ENCODE measurements at places on chromosomes 16 and 17.
A peak's percentile ranks its signal among the peaks of the same experiment; 100 is the strongest.

DNA sequence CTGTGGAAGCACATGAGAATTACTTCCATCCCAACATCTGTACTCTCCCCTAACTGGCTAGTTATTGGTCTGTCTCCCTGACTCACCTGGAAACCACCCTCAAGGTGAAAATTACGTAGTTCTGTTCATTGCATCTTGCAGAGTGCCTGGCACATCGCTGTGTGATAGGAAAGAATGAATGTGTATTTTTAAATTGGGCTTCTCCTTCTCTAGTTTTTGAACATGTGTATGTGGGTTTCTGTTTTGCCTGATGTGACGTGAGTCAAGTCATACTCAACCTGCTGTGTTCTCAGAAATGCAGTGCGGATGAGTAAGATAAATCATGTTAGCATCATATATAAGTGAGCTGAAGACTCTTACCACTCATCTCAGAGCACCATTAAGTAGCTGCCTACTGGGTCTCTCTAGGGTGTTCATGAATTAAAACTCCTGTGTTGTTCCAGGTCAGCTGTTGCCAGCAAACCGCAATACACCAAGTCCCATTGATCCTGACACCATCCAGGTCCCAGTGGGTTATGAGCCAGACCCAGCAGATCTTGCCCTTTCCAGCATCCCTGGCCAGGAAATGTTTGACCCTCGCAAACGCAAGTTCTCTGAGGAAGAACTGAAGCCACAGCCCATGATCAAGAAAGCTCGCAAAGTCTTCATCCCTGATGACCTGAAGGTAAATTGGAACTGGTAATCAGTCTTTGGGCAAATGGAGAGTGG is 50.2 kb downstream of the HLF start:
- H3K27me3 ChIP-seq = no peaks in the 10 kb centered on the region
- no peaks in the 10 kb centered on the region for H3K36me3 ChIP-seq
- H3K4me3 ChIP-seq = no peak overlapping the region
- H3K4me1 ChIP-seq = no peaks in the 10 kb centered on the region
- DNase-seq = no peak

- DNase-seq = peak; percentile 20
- H3K27me3 ChIP-seq = no peaks in the 10 kb centered on the region
- H3K36me3 ChIP-seq = no peaks in the 10 kb centered on the region
- no peaks in the 10 kb centered on the region for H3K4me1 ChIP-seq
- H3K4me3 ChIP-seq = no peak overlapping the region
- H3K27ac ChIP-seq = no peak overlapping the region
Observed at GRCh38 chr16:77169650-77170236, 21.2 kb upstream of the MON1B start.

DNA sequence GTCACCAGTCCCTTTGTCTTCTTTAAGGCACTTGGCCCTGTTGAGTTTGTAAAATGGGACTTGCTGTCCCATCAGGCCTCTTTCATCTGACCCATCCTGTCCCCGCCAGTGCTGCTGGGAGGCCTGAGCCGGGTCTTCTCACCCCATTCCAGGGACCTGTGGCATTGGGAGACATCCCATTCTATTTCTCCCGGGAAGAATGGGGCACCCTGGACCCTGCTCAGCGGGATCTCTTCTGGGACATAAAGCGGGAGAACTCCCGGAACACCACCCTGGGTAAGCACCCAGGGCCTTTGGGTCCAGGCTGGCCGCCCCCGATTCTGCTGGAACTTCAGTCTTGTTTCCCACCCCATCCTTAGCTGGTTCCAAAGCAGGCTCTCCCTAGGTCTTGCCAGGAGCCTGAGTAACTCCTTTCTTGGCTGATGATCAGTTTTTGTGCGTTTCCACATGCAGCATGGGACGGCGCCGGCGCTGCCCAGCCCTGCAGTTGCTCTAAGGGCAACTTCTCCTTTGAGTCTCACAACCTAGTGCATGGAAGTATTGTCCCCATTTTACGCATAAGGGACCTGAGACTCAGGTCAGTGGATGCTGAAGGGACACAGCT is 4.1 kb downstream of the ZNF213 start:
- H3K4me1 ChIP-seq = peaks cover 11% of the 10 kb centered on the region
- H3K4me3 ChIP-seq = no peak overlapping the region
- no peaks in the 10 kb centered on the region for H3K27me3 ChIP-seq
- no peak overlapping the region for H3K27ac ChIP-seq

DNA sequence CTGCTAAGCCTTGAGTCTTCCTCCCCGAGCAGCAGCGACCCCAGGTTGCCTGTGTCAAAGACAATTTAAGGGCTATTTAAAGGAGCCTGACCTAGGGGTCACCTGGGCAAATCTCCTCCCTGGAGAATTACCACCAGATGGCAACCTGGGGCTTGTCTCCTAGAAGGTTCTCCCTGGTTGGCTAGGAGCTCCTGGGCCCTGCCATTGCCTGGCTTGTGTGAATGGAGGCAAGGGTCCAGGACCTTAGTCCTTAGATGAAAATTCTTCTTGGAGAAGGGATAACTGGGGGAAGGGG is 51.3 kb upstream of the TAC4 start:
- H3K36me3 ChIP-seq = no peaks in the 10 kb centered on the region
- DNase-seq = no peak
- H3K27me3 ChIP-seq = no peaks in the 10 kb centered on the region
- no peaks in the 10 kb centered on the region for H3K4me1 ChIP-seq
- no peak overlapping the region for H3K27ac ChIP-seq

DNA sequence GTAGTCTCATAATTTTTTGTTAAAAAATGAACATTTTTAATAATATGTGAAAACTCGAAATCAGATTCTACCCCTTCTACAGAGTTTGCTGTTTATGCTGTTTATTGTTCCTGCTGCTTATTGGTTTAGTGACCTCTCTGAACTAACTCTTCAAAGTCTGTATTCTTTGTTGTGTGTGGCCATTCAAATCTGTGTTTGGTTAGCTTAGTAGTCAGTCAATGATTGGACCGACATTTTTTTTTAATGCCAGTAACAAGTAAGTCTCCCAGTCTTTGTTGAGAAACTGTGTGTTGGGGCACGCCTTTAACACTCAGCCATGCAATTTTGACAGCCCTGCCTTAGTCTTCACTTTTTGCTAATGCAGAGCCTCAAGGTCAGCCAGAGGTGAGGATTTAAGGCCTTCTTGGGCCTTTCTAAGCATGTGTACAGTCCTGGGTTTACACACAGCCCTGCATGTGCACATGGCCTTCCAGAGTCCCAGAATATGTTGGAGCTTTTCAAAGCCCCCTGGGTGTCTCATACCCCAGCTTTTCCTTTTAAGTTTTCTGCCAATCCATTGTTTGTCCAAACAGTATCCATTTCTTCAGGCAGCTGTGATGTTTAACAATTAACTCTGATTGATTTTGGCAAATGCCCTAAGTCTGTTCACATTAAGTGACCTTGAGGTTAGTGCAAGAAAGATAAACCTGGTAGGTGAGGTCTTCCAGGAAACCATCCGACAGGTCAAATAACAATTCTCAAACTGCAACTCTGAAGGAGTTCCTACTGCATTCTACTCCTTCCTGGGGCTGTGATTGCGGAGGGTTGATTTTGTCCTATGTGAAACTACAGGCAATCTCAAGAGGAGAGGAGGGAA is 389.3 kb downstream of the PMP22 start:
- H3K4me1 ChIP-seq = no peaks in the 10 kb centered on the region
- H3K36me3 ChIP-seq = no peaks in the 10 kb centered on the region
- no peak overlapping the region for H3K4me3 ChIP-seq
- H3K27me3 ChIP-seq = no peaks in the 10 kb centered on the region
- peak overlapping the region; percentile 71 for H3K27ac ChIP-seq

- H3K27ac ChIP-seq = no peak overlapping the region
- H3K4me1 ChIP-seq = no peaks in the 10 kb centered on the region
- H3K4me3 ChIP-seq = peak overlapping the region; percentile 11
- H3K36me3 ChIP-seq = no peaks in the 10 kb centered on the region
Observed at GRCh38 chr17:61403801-61404662, 4.4 kb downstream of the TBX2 start.

- H3K27me3 ChIP-seq = no peaks in the 10 kb centered on the region
- no peak overlapping the region for H3K27ac ChIP-seq
Observed at GRCh38 chr17:35917519-35918213, 12.9 kb downstream of the RDM1 start.

DNA sequence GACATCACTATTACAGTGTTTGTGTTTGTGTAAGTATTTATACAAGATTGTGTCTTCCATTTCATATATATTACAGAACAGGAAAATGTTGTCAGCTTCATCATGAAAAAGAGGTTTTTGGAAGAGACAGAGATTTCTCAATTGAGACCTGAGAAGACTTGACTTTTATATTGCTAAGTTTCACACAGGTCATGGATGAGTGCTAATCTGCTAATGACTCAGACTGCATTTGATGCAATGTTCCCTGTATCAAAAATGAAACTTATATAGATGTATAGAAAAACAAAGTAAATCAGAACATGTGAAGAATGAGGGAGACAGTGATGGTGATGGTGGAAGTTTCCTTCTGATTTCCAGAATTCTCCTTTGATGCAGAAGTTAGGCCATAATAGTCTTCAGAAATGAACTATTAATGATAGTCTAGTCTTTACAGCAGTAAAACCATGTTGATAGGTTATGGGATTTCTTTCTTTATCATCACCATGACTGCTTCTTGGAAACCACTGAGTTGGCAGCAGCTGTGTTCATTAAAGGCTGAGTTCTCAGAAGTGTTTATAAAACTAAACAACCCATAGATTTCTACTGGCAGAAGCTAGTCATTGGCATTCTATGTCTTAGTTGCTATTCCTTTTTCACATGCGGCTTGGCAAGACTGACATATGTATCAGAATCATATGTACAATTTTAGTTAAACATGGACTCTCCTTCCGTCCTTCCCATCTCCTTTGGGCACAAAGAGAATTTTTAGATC is 56.1 kb downstream of the PCTP start:
- H3K27ac ChIP-seq = no peak overlapping the region
- H3K4me1 ChIP-seq = no peaks in the 10 kb centered on the region
- no peaks in the 10 kb centered on the region for H3K36me3 ChIP-seq
- no peak overlapping the region for H3K4me3 ChIP-seq

DNA sequence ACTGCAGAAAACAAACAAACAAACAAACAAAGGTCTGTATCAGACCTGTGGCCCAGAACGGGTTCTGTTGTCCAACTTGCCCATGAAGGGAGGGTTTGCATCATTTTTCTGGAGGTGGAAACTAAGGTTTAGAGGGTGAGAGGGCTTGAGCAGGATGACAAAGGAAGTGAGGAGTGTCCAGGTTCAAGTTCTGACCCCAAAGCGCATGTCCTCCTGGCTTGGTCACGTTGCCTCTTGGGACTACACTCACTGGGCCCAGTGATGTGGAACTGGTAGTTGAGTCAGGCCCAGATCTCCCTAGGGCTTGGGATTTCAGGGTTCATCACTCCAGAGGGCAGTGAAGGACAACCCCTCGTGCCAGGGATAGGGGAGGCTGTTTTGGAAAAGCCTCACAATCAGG is 1.8 kb downstream of the SREBF1 start:
- H3K36me3 ChIP-seq = no peaks in the 10 kb centered on the region
- no peaks in the 10 kb centered on the region for H3K27me3 ChIP-seq
- H3K4me3 ChIP-seq = no peak overlapping the region
- no peak for DNase-seq
- H3K27ac ChIP-seq = no peak overlapping the region

GRCh38 chr16:72744076-72744793 is 303.7 kb downstream of the ZFHX3 start:
- no peaks in the 10 kb centered on the region for H3K4me1 ChIP-seq
- H3K36me3 ChIP-seq = no peaks in the 10 kb centered on the region
- no peak overlapping the region for H3K4me3 ChIP-seq
- no peak for DNase-seq

DNA sequence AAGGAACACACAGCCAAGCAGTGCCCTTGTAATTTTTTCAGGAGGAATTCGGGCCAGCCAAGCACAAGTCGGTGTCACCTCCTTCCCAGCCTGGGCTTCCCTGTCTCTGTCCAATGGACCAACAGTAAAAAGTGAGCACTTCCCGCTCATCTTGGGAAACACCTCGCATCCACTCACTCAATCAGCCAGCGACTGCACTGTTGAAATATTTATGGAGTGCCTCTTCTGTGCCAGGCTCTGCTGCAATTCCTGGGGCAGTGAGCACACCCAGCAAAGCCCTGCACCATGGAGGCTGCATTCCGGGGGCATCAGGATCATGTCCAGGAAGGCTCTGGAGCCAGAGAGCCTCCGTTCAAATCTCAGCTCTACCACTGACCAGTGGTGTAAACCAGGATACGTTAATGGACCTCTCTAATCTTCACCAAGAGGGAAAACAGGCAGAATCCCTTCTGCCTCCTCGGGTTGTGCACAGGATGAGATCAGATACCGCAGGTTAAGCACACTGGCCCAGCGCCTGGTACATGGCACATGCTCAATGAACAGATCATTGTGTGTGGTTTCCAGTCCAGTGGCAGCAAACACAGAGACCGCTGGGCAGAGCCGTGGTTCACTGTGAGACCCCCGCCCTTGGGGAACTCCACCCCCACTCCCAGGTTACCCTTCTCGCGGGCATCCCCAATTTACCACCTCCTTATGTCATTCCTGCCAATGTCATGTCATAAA is 194.3 kb downstream of the ZNF423 start:
- H3K27me3 ChIP-seq = no peaks in the 10 kb centered on the region
- no peak for DNase-seq
- H3K4me1 ChIP-seq = no peaks in the 10 kb centered on the region
- no peak overlapping the region for H3K27ac ChIP-seq

GRCh38 chr17:61410141-61411010 is 10.7 kb downstream of the TBX2 start:
- peaks cover 5% of the 10 kb centered on the region for H3K4me1 ChIP-seq
- H3K27ac ChIP-seq = no peak overlapping the region
- DNase-seq = no peak
- H3K36me3 ChIP-seq = no peaks in the 10 kb centered on the region
- peaks cover 7% of the 10 kb centered on the region for H3K27me3 ChIP-seq

- no peak for DNase-seq
- no peak overlapping the region for H3K27ac ChIP-seq
- H3K27me3 ChIP-seq = no peaks in the 10 kb centered on the region
- H3K4me1 ChIP-seq = no peaks in the 10 kb centered on the region
- no peak overlapping the region for H3K4me3 ChIP-seq
Observed at GRCh38 chr17:3727041-3727440, 3.3 kb downstream of the HASPIN start.

DNA sequence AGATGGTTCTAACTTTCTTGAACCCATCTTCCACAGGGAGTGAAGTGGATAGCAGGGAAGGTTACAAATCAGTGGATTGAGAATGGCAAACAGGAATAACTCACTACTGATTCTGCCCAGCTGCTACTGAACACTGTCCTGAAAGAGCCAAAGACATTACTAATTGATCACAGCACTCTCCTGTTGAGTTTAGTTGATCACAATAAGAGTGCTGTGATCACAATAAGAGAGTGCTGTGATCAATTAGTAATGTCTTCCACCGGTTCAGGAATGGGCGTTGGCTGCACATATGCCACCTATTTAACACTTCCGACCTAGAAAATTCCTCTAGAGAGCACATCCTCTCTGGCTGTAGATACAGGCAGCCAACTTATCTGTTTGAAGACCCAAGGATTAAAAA is 11.4 kb downstream of the CFAP97D1 start:
- no peak overlapping the region for H3K4me3 ChIP-seq
- DNase-seq = no peak
- no peaks in the 10 kb centered on the region for H3K27me3 ChIP-seq
- no peak overlapping the region for H3K27ac ChIP-seq
- H3K36me3 ChIP-seq = no peaks in the 10 kb centered on the region

DNA sequence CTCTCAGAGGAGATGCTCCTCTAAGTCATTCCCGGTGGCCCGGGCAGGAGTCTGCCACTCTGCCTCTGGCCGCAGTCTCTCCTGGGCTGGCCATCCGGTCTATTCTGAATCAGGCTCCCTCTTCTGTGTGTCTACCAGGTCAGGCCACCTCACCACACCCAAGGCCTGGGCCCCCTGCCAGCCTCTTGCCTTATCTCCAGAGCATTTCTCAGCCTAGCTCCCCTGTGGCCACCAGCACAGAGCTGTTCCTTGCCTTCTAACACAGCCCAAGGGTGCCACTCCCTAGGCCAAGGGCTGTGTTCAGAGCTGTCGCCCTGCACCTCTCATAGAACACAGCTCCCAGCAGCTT is 55.3 kb downstream of the MYO18A start:
- DNase-seq = no peak
- no peaks in the 10 kb centered on the region for H3K27me3 ChIP-seq
- H3K4me3 ChIP-seq = no peak overlapping the region
- no peak overlapping the region for H3K27ac ChIP-seq

Measured in pancreas (tissue), 10 donors.